Mesenchymal stem cell (in vitro differentiated cells and primary cell): ENCODE measurements at places on chromosomes 3 and 15.
A peak's percentile ranks its signal among the peaks of the same experiment; 100 is the strongest.

DNA sequence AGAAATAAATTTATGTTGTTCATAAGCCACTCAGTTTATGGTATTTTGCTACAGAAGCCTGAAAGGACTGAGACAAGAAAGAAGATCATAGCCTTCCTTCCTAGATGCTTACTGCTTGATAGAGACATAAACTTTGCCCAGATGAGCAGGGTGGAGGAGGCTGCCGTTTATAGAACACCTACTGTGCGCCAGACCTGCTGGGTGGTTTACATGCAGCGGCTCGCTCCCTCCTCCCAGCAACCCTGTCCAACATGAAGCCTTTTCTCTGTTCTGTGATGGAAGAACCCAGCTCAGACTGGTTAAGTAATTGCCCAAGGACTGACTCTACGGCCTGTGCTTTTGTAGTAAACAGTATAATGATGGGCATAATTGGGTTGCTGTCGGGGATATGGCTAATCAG is 37.0 kb downstream of the CORO2B start:
- DNase-seq, result no peak

DNA sequence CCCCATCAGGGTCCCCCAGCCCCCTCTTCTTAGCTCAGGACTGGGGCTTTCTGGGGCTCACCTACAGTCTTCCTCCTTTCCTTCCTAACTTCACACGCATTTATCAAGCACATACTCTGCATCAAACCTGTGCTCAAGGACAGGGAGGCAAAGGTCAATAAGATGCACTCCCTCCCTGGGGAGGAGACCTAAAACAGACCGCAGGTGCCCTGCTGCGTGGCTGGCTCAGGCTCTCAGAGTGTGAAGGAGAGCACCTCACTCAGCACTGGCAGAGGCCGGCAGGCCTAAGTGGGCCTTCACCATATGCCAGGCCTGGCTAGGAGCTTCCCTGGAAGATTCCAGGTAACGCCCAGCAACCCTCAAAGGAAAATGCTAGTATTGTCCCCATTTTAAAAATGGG is 16.5 kb downstream of the LIPC start:
- DNase-seq, result no peak

DNA sequence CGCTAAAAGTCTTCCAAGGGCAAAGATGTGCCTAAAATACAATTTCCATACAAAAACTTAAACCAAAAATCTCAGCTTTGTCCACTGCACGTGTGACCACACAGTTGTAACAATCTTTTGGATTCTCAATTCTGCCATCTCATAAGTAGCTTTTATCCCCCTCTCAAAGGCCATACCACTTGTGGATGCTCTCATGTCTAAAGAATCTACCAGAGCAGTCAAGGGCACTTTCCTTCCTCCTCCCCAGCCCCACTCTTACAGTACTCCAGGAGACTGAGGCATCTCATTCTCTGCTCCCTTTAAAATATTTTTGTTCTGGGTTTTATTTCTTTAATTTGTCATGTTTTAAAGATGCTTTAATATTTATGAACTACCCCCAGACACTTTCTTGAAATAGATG is 102.3 kb upstream of the PFN2 start:
- DNase-seq, result peak; percentile 51

DNA sequence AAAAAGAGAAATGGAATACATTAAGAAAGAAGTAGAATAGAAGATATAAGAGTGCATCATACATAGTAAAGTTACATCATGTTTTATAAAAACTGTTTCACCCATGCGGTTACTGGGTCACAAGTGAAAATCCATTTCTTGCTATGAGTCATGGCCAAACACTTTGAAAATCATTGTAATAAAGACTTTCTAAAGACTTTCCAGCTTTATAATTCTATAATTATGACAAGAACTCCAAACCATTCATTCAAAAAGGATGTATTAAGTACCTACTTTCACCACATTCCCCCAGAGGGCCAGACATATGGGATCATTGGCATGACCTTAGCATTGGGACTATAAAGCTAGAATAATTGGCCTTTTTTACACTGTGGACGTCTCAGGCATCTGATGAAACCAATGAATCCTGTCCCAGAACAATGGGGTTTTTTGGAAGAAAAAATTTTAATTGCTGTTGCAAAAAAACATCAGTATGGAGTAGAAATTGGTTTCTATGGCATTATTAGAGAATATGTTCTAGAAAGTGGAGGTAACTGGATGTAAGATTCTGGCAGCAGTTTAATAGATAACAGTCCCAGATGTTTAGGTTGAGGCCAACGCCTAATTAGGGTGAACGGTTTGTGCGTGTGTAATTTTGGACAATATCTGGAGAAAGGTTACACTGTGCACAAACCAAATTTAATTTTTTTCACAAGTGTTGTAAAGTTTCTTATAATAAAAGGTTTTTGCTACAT is 3.3 kb upstream of the SKIC8 start:
- peak; percentile 43 for DNase-seq

DNA sequence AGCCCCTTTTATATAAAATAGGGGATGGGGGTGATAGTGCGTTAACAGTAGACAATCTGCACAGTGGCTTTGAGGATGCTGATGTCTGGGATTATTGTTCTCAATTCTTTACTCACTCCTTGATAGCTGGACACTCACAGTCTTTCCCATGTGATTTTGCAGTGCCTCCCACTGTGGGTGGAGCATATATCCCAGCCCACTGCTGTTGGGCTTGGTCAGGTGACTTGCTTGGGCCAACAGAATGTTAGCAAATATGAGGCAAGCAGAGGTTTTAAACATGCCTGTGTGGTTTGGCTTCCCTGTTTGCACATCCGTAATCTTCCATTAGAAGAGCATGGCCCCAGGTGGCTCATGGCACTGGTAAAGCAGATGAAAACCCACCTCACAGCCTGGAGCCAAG is 46.5 kb downstream of the CPA3 start:
- no peak for DNase-seq

DNA sequence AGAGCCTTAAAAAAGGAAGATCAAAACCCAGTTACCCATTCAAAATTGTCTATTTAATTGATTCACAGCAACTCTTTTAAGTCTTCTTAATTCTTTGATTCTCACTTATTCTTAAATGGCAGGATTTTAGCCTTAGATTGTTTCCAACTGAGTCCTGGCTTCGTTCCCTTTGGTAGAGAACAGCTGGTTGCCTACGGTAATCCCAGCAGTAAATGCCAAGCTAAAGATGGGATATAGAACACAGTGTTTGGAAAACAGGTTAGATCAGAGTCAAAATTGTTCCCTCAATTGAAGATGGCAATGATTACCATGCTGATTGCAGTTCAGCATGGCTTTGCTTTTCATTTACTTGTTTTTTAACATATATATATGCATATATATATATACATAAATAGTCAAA is 300.9 kb downstream of the PYDC2 start:
- no peak for DNase-seq
